Right lobe of liver (tissue), 6 donors: ENCODE measurements at places on chromosomes 16 and 17. TPM values are rescaled to one million over a fixed set of nuclear protein-coding genes. Genes with fewer than 3 reads are reported as not detected.

GRCh38 chr16:84718-85406 lies 6.8 kb downstream of the MPG start:
- DNase-seq, result no peak

DNA sequence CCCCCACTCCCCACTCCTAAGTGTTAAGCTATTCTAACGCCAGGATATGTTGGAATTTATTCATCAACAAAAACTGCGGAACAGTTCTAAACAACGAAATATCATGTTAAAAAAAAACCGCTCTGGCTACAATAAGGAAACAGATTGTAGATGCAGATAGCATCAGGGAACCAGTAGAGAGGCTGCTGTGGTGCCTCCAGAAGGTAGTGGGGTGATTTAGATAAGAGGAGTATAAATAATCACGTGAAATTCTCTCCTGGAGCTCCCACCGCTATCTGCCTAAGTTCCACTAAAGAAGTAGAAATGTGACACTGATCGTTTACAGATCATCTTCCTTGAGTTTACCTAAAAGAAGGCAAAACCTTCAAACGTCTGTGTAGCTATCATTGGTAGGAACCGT lies 8.0 kb downstream of the AHSP start:
- no peak for DNase-seq

- DNase-seq, result no peak
Measured at GRCh38 chr16:49610983-49611382, 237.4 kb downstream of the C16orf78 start.

DNA sequence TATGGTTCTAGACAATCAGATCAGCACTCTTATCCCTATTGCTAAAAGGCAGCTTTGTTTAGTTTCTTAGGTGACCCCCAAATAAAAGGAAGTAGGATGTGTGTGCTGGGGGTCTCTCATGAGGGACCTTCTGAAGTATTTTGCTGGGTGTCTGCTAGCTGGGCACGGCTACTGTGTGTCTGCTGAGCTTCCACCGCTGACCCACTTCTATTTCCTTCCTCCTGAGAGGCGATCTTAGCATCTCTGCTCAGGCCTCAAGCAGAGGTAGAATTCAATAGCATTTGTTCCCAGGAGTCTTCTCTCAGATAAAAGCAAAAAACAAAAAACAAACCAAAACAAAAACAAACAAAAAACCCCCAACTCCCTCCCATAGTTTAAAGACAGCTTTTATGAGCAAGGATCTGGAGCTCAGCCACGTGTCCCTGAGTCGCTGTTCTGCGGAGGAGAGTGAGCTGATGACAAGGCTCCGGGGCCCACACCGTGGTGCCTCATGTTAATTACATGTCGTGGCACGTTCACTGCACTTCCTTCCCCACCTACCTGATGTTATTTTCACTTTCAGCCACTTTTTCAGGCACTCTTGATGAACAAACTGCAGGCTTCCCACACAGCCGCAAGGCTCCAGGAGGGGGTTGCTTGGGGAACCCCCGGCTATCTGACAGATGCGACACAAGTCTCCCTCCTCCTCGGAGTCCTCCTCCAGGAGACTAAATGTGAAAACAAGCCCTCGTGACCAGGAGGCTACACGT lies 83.5 kb downstream of the MARCHF10 start:
- no peak for DNase-seq

- peak; percentile 67 for DNase-seq
Measured at GRCh38 chr17:41496803-41497484, 7.2 kb upstream of the KRT36 start.

DNA sequence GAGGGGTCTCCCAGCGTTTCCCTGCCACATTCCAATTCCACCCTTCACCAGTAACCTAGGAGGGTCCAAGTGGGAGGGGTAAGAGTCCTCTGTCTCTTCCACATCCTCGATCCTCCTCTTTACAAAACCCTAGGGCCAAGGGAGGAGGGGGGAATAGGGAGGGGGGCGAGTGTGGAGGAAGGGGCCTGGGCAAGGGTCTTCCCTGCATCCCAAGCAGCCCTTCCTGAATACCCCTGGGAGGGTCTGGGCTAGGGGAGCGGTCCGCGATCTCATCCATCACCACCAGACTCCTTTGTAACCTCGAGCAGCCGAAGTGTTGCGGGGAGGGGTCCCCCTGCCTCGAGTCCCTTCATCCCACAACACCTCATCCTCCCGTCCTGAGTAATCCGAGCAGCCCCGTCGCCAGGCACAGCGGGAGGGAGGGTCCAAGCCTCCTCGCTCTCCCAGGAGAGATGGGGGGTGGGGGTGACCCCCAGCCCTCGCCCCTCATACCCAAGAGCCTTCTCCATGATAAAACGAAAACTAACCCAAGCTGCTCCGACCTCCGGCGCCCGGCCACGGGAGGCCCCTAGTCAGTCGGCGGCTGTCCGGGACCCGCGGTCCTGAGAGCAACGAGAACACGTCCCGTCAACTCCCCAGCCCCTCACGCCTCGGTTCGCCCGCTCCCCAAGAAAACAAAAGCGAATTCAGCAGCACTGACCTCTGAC lies 502 bp downstream of the SMPD3 start:
- DNase-seq, result peak; percentile 23

- no peak for DNase-seq
Measured at GRCh38 chr16:72884037-72884436, 163.9 kb downstream of the ZFHX3 start.

DNA sequence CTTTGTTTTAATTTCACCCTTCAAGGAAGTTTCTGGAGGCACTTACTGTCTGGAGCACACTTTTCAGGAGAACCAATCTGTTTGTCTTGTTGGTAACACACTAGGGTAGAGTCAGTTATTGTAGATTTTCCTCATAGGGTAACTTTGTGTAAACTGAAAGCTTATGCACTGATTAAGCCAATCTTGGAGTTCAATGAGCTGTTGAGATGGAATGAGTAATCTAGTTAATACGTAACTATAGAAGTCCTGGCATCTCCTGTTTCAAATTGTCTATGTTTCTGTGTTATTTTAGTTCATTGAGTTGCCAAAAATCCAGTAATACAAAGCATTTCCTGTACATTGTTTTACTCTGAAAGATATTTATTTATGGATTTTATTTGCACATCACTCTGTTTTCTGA lies 111.6 kb upstream of the HAS3 start:
- DNase-seq, result no peak

- DNase-seq, result no peak
Measured at GRCh38 chr17:52036416-52036815, 122.1 kb downstream of the CA10 start.

- DNase-seq, result no peak
Measured at GRCh38 chr17:81071761-81072741, 37.1 kb downstream of the BAIAP2 start.

GRCh38 chr17:68776451-68776850 lies 175.3 kb upstream of the FAM20A start:
- no peak for DNase-seq

DNA sequence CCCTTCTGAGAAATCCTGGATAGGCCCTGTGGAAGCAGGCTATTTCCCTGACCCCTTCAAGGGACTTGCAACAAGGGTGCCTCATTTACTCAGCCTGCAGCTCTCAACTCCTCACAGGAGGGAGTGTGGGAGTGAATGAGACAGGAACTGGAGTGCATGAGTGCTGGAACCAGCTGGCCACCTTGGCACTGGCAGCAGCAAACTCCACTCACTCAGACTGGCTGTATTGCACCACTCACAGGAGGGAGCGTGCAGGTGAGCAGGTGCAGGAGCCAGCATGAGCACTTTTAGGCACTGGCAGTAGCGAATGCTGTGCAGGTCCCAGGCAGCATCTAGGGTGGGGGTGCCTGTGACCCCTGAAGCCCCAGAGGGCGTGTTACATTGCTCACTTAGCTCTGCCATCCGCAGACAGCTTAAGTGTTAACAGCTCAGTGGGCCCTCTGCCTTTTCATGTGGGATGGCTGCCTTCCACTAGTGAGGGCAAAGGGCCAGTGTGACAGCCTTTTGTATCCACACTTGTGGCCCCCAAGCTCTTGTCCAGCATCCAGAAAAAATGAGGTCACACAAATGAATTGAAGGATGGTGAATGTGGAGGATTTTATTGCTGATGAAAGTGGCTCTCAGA lies 11.0 kb upstream of the ZNHIT3 start:
- no peak for DNase-seq

DNA sequence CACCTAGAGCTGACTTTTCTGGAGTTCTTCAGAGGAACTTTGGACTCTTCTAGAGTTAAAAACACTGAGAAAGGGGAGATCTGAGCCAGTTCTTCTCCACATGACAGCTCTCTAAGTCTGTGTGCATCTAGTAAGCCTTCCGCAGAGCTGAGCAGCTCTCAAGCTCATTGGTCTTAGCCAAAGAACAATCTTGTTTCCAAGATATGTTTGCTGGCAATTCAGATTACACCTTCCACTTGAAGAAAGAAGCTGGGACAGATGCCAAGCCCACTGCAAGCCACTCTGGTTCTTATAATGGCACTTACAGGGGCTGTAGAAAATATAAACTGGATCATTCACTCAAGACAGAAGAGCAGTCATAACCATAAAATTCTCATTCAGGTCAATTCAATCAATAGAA lies 134.1 kb upstream of the TOX3 start:
- no peak for DNase-seq

DNA sequence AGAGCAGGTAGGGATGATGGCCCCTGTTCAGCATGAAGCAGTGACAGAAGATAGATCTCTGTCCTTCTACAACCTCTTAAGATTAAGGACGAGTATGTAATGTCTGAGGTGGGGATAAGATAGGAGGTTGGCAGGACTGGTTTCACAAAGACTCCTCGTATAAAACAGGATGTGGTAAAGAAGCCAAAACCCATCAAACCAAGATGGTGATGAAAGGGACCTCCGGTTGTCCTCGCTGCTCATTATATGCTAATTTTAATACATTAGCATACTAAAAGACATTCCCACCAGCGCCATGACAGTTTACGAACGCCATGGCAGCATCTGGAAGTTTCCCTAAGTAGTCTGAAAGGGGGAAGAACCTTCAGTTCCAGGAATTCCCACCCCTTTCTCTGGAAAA lies 27.3 kb downstream of the MIS12 start:
- DNase-seq, result no peak

- no peak for DNase-seq
Measured at GRCh38 chr16:50573947-50574744, 25.9 kb downstream of the NKD1 start.

- no peak for DNase-seq
Measured at GRCh38 chr17:57048096-57048495, 37.0 kb upstream of the AKAP1 start.

Gene CCL22
- 0.12 TPM for total RNA-seq

Gene RAB40B
- total RNA-seq, result 10.1 TPM

Gene TM4SF5
- 215 TPM for total RNA-seq

Gene GNAO1
- total RNA-seq, result 45.1 TPM

Gene SOX15
- total RNA-seq, result not detected
